ELF-1 (cell line): ENCODE measurements at places on chromosomes 6 and 20.

DNA sequence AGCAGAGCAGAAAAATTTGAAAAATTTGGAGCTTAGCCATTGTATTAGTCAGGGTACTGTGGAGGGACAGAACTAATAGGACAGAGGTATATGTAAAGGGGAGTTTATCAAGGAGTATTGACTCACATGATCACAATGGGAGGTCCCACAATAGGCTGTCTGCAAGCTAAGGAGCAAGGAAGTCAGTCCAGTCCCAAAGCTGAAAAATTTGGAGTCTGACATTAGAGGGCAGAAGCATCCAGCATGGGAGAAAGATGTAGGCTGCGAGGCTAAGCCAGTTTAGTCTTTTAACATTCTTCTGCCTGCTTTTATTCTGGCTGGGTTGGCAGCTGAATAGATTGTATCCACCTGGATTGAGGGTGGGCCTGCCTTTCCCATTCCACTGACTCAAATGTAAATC lies 82.0 kb downstream of the SMPDL3A start:
- no peak for DNase-seq

DNA sequence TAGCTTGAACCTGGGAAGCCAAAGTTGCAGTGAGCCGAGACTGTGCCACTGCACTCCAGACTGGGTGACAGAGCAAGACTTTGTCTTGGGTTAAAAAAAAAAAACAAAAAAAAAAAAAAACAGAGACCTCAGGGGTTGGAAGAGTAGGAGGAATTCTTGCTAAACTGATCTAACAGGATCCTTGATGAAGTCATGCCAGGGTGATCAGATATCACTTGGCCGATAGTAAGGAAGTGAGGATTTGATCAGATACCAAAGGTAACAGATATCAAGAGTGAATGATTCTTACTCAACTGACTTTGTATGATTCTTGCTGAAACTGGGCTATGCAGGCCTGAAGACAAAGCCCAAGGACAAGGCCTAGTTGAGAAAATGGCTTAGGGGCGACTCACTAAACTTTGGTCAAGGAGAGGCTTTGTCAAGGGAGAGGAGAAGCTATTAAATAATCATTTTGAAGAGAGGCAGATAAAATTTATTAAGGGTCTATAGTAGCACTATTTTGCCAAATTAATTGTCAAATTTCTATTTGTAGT lies 624.7 kb downstream of the UTRN start:
- DNase-seq, result no peak

DNA sequence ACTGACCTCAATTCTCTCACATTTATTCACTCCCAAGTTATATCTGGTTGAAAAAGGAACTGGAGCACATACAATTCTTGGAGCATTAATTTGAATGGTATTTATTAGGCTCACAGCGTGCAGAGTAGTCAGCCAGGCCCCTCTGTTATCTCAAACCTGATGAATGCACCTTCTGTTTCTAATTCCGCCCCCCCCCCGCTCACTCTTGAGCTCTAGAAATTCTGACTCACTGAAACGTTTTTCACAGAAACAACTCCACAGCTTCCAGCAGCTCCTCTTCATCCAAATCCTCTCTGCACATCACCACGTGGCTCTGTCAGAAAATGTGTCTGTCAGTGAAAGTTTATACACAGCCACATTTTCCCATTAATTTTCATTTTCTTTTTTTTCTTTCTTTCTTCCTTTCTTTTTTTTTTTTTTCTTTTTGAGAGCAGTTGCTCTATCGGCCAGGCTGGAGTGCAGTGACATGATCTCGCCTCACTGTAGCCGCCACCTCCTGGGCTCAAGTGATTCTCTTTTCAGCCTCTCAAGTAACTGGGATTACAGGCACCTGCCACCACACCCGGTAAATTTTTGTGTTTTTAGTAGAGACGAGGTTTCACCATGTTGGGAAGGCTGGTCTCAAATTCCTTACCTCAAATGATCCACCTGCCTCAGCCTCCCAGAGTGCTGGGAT lies 109.4 kb downstream of the TBXT start:
- DNase-seq, result peak; percentile 12

DNA sequence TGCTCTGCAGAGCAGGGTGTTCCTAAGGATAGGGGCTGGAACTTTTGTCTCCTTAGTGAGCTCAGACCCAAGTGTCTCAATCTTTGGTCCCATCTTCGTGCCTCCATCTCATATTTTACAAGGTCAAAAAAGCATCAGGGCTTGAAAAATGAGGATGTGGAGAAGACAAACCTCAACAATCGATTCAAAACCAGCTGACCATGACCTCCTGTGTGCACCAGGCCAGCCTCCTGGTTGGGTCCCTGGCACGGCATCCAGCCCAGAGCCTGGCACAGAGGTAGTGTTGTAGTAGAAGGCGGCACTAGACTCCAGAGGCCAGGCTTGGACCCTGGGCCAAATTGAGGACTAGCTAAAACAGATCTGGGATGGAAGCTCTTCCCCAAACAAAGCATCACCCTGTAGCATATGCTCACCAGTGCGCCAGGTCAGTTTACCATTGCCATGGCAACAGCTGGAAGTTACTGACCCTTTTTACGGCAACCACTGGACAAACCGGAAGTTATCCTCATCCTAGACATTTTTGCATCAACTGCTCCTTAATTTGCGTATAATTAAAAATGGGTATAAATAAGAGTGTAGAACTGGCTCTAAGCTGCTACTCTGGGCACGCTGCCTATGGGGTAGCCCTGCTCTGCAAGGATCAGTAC lies 69.3 kb upstream of the BLCAP start:
- no peak for DNase-seq

DNA sequence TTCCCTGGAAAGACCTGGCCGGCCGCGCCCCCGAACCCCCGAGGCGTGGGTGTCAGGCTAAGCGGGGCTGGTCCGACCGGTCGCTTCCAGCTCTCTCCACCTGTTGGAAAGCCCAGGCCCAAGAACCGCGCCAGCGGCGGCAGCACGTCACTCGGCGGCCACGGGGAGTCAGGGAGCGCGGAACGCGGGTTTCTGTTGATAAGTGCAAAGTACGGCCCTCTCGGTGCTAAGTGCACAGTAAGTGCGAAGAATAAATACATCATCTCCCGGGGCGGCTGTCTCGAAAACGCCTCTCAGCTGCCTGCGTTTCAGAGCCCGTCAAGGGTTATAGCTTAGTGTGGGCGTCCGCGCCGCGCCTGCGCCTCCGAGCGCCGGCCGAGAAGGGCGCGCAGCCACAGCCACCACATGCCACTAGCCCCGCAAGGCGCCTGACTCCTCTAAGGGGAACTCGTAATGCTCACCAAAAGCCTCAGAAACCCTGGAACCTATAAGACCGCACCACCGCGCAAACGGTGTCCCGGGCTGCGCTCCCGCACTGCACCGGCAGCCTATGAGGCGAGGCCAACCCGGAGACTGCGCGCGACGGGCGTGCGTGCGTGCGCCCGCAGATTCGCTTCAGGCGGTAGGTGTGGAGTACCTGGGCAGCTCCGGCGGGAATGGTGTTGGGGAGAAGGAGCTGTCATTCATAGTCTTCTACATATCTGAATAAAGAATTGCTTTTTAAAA lies 9.2 kb upstream of the TBX18 start:
- peak; percentile 66 for DNase-seq

- peak; percentile 73 for DNase-seq
Measured at GRCh38 chr6:34462551-34462971, 3.3 kb upstream of the PACSIN1 start.

DNA sequence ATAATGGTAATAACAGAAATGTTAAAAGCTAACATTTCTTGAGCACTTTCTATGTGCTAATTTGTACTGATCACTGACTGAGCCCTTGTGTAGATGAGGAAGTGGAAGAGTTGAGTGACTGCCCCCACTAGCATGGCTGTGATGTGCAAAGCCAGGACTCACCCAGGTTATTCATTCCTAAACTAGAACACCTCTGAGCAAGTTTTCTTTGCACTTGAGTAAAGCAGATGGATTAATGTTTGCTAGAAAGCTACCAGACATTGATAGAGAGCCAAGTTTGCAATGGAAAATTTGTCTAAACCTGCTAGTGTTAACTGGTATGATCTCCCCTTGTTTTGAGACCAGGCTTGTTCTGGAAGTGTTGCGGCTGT lies 467.4 kb upstream of the PLCB4 start:
- no peak for DNase-seq
